Activated CD4-positive, alpha-beta T cell treated with anti-CD3 and anti-CD28 coated beads, Interleukin-2, amount 50 U/mL, for 1 hour (primary cell): ENCODE measurements at places on chromosomes 16 and 17.

GRCh38 chr17:34979153-34979552 is 1.2 kb upstream of the LIG3 start:
- no peak for DNase-seq

- DNase-seq = no peak
Measured at GRCh38 chr16:84260766-84261554, 21.1 kb upstream of the KCNG4 start.

- DNase-seq = peak; percentile 18
Measured at GRCh38 chr16:89564476-89565255, 4.2 kb downstream of the RPL13 start.

GRCh38 chr16:47599512-47599911 is 138.4 kb downstream of the PHKB start:
- no peak for DNase-seq

GRCh38 chr17:43175213-43176118 is 4.5 kb downstream of the NBR1 start:
- no peak for DNase-seq

- DNase-seq = no peak
Measured at GRCh38 chr16:27399969-27400368, 2.0 kb upstream of the IL21R start.
